ENCODE measurements at places on chromosomes 2 and 18. TPM values are rescaled to one million over a fixed set of nuclear protein-coding genes. Genes with fewer than 3 reads are reported as not detected.

IRS1 gene
- total RNA-seq = 16.6 TPM

LOXHD1 gene
- total RNA-seq = 2.1 TPM

RTP5 gene
- not detected for total RNA-seq

COL4A3 gene
- total RNA-seq = 2.1 TPM

BMP10 gene
- total RNA-seq = not detected

ALKAL2 gene
- total RNA-seq = 1.2 TPM

NOL4 gene
- total RNA-seq = 1.3 TPM

C2orf66 gene
- total RNA-seq = 0.15 TPM

PLGLB2 gene
- total RNA-seq = 0.15 TPM

PLGLB1 gene
- 2.3 TPM for total RNA-seq

SCN3A gene
- total RNA-seq = not detected

TEX44 gene
- not detected for total RNA-seq

HOXD12 gene
- not detected for total RNA-seq

CXCR1 gene
- total RNA-seq = not detected

ST6GAL2 gene
- 7.4 TPM for total RNA-seq

RBMS1 gene
- total RNA-seq = 62.0 TPM

DPY30 gene
- total RNA-seq = 173 TPM

PROKR1 gene
- 2.9 TPM for total RNA-seq

GAL3ST2 gene
- 0.77 TPM for total RNA-seq

ZSWIM2 gene
- total RNA-seq = not detected

MDH1B gene
- total RNA-seq = 2.9 TPM

Measured in endodermal cell (in vitro differentiated cells).